ENCODE measurements at places on chromosomes 16 and 17.

- no peak for DNase-seq
These were observed 38.8 kb upstream of the HSBP1 start for GRCh38 chr16:83768986-83769385.

- DNase-seq: no peak
These were observed 9.9 kb upstream of the KDM8 start for GRCh38 chr16:27193300-27193990.

DNA sequence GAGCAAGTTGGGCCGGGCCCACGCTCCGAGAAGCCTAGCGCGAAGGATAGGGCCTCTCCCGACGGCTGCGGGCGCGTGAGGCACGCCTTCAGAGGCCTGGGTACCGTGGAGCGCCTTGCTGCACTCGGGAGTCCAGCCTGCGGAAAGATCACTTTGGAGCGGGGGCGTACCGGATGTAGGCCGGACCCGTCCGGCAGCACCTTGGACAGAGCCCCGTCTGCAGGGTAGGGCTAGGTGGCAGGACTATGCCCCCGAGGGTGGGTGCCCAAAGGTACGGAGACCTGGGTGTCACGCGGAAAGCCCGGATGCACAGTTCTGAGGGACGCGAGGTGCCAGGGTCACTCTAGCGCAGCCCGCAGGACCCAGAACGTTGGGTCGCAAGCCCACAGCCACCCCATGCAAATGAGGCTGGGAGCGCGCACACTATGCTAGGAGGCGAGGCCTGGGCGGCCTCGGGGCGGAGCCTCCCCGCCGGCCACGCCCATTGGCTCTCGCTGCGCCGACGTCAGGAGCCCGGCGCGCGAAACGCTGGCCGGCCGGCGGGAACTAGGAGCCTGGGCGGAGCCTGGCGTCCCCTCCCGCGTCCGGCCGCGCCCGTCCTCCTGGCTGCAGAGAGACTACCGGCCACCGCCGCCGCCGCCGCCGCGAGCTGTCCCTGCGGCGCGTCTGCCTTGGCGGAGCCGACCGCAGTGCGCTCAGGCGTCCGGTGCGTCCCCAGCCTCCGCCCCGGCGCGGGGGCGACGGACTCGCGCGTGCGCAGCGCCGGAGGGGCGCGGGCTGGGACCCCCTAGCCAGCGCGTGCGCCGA lies at the start of gene PAQR4:
Gene PAQR4, plus strand, starts transcription at position 611 of the 807 bp plus-strand sequence. CDS start 327 bp downstream, outside the sequence.
- peak; percentile 91 for DNase-seq

DNA sequence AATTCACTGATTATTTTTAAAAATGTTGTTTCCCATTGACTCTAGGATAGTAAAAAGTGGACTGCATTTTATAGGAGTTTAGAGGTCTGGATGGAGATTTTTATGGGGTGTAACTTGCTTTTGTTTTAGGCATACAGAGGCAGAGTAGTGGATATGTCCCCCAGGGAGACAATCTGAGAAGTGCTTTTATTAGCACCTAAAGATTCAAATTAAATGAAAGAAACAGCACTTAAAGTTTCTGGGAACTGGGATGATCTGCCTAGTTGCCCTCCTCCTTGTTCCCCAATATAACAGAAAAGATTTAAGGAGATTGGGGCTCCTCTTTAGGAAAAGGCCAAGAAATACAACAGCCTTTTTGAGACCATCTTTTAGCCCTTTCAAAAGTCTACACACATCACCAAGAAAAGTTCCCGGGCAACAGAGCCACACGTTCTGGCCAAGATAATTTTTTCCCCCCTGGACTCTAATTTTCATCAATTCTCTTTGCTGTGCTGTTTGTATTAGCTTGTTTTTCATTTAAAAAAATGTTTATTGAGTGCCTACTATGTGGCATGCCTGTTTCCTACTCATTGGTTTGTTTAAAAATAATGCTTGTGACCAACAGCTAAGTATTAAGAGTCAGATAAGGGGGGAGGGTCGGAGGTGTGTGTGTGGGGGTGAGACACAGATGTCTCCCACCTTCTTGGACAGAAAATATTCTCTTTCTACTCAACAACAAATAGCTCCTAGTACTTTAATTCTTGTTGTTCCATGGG lies 2.5 kb upstream of the IGF2BP1 start:
- DNase-seq: peak; percentile 6

- no peak for DNase-seq
These were observed 93.0 kb upstream of the GPR139 start for GRCh38 chr16:20166531-20167235.

DNA sequence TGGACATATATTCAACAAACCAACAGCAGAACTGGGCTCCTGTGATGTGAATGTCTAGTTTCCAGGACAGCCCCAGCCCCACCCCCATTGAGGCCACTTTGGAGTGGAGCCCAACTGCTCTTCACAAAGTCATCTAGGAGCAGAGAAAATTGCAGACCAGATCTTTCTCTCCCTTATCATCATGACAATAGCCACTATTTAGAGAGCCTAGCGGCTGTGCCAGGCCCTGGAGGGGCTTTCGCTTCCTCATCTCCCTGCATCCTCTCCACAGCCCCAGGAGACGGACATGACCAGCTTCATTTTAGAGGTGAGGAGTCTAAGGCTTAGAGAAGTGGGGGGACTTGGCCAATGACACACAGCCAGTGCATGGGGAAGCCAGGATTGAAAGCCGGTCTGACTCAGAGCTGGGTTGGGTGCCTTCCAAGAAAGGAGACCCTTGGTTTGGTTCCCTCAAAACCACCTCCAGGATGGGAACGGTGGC lies 1.4 kb downstream of the PRSS8 start:
- peak; percentile 82 for DNase-seq

DNA sequence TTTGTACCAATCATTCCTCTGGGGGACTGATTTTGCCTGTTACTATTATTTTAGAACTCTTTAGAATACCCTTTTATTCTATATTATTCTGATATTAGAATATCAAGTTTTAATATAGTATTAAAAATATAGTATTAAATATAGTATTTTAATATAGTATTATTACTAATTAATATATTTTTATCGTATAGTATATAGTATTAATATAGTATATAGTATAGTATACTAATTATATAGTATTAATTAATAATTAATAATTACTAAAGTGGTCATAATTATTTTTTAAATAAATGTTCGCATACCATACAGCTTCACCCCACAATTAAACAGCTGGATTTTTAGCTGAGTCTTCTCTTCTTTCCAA lies 73.3 kb downstream of the GNAO1 start:
- DNase-seq: no peak

- no peak for DNase-seq
These were observed 3.6 kb downstream of the KCNJ2 start for GRCh38 chr17:70172923-70173322.

GRCh38 chr17:68349157-68349556 lies 57.9 kb downstream of the ARSG start:
- DNase-seq: no peak

- DNase-seq: no peak
These were observed 303.7 kb upstream of the TNRC6C start for GRCh38 chr17:77654850-77655249.

GRCh38 chr17:60455378-60455777 lies 33.1 kb downstream of the CHCT1 start:
- DNase-seq: no peak

- no peak for DNase-seq
These were observed 10.2 kb downstream of the ARSG start for GRCh38 chr17:68301438-68301959.

DNA sequence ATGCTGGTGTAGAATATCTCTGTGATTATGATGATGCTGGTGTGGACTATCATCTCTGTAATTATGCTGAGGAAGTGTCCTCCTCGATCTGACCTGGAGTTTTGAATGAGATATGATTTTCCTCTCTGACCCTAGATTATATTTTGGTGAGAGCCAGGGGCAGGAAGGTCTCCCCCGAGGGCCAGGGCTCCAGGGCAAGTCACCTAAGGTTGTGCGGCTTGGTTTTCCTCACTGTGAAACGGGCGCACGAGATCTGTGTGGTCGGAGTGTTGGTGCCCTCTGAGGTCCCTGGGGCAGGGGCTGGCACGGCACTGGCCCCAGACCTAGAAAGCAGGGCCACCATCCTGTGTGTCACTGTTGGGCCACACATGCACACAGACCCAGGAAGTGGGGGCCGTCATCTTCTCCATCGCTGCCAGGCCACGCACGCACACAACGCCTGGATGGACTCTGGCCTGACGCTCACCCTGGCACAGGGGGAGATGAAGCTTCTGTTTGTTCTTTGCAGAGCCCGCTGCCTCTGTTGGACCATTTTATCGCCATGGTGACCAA lies 67.7 kb upstream of the ZNF469 start:
- DNase-seq: no peak

DNA sequence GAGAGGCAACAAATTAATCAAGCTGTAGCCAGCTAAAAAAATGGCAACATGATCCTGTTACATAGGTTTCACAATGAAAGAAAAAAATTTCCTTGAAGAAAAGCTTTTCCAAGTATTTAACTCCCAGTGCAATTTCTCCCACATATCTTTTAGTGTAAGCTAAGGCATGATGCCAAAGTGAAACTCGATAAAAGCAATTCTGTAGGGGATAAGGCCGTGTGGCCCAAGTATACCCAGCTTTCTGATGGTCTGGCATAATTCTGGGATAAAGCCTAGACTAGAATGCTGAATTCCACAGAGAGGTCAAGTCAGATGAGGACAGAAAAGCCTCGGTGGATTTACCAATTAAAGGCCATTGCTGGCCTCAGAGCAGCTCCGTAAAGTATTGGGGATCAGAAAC lies 36.2 kb downstream of the CTCF start:
- DNase-seq: no peak

DNA sequence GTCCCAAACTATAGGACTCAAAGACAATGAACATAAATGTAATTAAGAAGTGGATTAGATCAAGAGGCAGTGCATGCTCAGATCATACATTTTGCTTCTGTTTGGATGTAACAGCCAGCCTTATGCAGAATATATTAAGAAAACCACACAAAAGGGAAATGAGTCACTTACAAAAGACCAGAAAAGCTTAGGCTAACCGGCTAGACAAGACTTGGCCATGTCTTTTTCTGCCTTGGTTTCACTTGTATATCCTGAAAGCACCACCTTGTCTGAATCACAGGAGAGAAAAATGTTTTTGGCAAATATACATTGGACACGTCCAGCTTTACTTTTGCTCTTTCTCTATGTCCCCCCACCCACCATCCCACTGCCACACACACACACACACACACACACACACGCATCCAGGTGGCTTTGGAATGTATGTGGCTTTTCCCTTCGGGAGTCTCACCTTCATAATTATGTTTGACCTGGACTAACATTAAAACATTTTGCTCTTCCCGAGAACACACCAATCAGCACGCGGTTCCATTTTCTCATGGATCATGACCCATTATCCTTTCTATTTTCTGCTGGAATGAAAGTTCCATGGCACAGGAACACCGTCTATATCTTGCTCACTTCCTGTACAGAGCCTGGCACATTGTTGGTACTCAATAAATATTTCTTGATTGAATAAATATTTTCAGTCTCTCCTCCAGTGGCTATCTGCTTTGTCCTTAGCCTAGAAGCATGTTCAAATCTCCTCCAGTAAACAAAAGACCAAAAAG lies 64.6 kb downstream of the CDK5R1 start:
- DNase-seq: no peak

GRCh38 chr17:18143044-18143936 lies 34.7 kb downstream of the MYO15A start:
- DNase-seq: peak; percentile 63

DNA sequence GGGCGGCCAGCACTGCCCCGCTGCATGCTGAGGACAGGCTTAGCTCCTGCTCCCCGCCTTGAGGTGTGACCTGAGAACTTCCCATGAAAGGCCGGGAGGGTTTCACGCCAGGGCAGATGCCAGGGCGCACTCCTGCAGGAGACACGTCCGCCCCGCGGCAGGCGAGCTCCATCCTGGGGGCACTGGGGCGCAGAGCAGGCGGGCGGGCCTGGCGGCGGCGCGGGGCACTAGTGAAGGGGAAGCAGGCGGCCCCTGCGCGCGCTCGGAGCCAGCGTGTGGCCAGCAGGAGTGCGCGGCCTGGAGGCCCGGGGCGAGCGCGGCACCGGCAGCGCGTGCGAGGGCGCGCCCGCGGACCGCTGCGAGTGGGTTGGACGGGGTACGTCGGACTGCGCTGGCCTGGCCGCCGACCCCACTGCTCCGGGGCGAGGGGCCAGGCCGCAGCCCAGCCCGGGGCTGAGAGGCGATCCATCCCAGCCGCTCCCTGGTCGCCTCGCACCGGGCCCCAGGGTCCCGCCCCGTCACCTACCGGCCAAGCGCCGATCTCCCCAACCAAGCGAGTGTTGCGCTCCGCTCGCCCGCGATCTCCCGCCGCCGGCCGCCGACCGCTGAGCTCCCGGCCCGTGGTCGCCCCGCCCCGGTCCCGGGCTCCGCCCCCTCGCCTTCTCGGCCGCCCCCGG lies at the start of gene MAP3K14:
Gene MAP3K14, minus strand, starts transcription at position 587 of the 677 bp plus-strand sequence. CDS start 26,275 bp downstream, outside the sequence.
- peak; percentile 24 for DNase-seq

DNA sequence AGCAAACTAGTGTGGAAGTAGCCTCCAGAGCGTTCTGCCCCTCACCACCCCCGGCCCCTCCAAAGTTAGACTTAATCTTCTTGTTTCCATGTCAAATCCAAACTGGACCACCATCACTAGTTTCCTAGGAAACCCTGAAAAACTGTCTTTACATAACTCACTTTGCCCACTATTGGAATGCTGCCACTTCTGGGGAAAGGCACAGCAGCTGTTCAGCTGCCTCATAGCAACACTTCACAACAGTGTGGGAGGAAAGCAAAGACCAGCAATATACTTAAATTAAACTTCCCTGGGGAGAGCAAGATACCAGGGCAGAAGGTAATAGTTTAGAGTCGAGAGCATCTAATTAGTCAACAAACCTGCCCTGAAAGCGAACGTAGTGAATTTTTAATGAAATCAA lies 452.2 kb downstream of the KCNJ2 start:
- DNase-seq: no peak

DNA sequence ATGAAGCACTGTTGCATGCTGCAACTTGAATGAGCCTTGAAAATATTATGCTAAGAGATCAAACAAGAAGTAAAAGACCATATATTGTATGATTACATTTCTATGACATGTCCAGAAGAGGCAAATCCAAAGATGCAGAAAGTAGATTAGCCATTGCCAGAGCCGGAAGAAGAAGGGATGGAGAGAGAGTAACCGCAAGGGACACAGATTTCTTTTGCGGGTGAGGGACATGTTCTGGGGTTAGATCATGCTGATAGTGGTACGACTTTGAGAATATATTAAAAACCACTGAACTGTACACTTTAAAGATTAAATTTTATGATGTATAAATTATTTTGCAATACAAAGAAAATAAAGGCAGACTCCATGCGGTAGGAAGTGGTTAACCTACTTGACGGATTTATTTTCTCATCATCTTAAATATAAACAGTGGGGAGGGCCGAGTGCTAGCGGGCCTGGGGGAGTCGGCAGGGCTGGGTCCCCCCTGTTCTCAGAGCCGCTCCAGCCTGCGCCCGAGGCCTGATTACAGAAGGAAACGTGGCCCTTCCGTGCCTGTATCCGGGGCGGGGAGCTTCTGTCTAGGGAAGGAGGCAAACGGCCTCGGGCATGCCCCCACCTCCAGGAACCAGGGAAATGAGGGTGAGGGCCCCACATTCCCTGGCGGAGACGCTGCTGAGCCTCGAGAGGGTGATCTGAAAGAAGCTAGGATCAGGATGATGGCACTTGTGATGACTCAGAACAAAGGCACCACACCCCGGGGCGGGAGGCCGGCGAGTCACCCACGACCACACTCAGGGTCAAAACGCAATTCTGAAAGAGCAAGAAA lies 48.0 kb downstream of the SHCBP1 start:
- no peak for DNase-seq

GRCh38 chr17:77163001-77163400 lies 22.2 kb downstream of the SEC14L1 start:
- DNase-seq: no peak

GRCh38 chr16:83397601-83398291 lies 410.0 kb upstream of the HSBP1 start:
- no peak for DNase-seq

Data from HAP-1 (cell line).